ENCODE measurements at places on chromosomes 12 and 14.
A peak's percentile ranks its signal among the peaks of the same experiment; 100 is the strongest.

DNA sequence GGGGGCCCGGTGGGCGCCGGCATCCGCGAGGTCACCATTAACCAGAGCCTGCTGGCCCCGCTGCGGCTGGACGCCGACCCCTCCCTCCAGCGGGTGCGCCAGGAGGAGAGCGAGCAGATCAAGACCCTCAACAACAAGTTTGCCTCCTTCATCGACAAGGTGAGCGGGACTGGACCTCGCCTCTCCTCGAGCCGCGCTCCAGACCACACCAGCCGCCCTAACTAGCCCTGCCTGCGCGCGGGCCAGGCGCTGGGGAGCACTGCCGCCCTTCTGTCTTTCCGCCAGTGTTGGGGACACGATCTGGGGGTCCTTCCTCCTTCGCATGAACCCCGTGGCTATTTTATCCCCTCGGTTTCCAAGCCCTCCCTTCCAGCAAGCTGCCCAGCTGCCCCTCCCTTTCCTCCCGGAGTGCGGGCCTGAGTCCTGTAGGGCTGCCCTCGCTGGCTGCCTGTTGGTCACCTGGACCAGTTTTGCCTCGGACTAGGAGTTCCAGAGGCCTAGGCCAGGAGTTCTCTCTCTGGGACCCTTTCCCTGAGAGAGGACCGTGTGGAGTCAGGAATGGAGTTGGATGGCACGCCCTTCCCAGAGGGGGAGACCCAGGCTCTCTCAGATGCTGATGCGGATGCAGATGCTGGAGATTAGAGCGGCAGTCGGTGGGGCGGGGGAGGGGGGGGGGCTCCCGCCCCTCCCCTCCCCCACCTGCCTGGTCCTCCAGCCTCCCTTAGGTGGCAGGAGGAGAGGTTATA lies 592 bp downstream of the KRT7 start:
- DNase-seq: no peak

DNA sequence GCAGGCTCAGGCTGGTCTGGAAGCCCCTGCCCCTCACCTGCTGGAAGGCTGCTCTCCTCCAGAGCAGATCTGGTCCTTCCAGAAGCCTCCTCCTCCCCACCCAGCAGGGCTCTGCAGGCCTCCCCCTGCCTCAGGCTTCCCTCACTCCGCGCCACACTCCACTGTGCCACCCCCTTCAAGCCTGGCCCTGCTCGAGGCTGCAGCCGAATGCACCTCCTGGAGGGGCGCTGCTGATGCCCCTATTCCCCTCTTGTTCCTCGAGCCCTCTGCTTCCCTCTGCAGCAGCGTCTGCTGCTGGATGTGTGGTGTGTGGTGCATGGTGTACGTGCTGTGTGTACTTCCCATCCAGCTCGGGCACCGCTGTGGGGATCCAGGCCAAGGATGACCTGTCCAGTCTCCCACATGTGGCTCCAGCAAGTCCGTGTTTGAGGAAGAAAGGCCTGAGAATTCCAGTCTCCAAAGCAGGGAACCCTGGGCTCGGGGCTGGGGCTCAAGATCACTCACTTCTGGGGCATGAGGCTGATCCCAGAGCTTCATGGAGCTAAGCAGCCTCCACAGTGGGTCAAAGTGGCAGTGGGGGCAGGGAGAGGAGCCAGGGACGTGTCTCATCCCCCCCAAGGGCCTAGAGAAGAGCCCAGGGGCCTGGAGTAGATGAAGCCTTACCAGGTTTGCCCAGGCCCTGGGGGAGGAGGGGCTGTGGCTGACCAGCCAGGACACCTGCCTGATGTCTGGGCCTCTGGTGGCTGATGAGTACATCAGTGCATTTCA lies 136.0 kb upstream of the C14orf180 start:
- no peak for DNase-seq

- no peak for DNase-seq
These were observed 3.9 kb upstream of the LHX5 start for GRCh38 chr12:113475451-113476175.

DNA sequence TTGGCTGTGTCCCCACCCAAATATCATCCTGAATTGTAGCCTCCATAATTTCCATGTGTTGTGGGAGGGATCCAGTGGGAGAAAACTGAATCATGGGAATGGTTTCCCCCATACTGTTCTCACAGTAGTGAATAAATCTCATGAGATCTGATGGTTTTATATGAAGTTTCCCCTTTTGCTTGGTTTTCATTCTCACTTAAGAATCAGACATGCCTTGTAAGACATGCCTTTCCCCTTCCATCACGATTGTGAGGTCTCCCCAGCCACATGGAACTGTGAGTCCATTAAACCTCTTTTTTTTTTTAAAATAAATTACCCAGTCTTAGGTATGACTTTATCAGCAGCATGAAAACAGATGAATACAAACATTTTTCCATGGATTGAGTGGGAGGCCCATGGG lies 652.9 kb downstream of the ETNK1 start:
- no peak for DNase-seq

GRCh38 chr14:24913746-24914145 lies 136.2 kb downstream of the STXBP6 start:
- DNase-seq: no peak

DNA sequence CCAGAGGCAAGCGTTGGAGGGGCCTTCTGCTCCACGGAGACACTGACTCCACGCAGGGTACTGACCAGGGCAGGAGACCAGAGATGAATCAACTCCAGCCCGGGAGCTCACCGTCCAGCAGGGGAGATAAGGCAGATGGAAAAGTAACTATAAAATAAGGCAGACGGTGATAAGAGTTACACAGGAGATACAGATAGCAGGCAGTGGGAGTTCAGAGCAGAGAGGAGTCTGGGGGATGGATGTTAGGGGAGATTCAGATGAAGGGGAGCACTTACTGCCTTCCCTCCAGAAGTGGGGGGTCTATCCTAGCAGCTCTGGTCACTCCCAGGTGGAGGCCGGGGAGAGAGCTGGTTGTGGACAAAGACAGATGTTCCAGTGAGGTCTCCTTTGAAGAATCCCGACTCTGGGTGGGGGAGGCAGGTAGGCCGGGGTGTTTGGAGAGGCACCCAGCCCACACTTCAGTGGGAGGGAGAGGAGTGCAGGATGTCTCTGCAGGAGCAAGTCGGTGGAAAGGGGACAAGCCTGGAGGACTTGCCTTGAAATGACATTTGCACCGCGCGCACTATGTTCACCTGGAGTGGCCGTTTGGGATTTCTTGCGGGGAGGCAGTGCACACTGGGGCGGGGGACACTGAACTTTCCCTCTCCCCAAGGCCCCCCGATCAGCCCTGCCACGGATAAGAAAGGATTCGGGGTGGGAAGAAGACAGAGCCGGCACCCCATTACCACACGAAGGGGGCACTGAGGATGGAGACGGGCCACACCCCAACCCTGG lies 1.2 kb downstream of the PITPNM2 start:
- DNase-seq: no peak

- no peak for DNase-seq
These were observed at the start of gene PLEKHD1 for GRCh38 chr14:69484444-69485314. TSS of gene PLEKHD1 (plus strand) at chr14:69484728. CDS start at chr14:69484966, 238 bp downstream.

- no peak for DNase-seq
These were observed 33.4 kb upstream of the FAM181A start for GRCh38 chr14:93893661-93894261.

DNA sequence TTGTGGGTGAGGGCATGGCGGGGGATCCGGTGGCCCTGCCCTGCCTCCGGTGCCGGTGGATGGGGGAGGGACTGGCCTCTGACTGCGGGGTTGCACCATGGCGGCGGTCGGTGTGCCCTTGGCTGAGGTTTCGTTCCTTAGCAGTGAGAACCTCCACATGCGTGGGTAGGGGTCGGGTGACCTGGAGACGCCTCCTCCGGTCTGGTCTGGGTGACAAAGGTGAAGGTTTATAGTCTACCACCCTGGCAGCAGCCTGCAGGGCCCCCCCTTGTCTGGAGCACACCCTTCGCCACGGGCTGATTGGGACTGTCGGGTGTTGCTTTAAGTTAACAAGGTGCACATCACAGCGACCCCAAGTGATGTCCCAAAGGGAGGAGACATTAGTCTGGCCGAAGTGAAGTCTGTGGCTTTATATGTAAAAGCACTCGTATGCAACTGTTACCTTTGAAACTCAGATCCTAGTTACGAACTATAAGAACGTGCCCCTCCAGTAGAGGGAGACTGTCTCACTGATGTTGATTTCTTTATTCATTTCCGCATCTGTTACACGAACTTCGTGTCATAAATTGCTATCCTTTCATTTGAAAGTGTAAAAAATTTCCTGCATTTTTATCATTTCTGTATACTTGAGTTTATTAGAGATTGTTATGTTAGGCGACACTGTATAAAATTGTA lies 74.4 kb downstream of the WDR20 start:
- no peak for DNase-seq

GRCh38 chr12:25694072-25694471 lies 141.0 kb upstream of the LMNTD1 start:
- DNase-seq: no peak

DNA sequence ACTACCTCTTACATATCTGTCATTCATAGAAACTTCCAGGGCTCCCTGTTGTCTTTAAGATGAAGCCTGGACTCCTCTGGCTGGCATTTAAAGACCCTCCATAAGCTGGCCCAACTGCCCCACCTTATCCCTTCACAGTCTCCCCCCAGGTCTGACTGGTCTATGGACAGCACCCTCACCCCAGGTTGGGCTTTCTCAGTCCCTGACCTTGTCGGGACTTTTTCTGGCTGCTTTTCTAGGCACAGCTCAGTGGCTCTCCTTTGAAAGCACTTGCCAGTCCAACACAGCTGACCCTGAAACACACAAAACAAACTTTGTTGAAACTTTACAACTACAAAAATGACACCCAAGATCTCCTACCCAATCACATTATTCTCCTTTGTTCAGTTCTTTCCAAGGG lies 13.9 kb upstream of the MYH7 start:
- DNase-seq: no peak

GRCh38 chr14:37591941-37592481 lies 3.0 kb downstream of the FOXA1 start:
- DNase-seq: no peak

DNA sequence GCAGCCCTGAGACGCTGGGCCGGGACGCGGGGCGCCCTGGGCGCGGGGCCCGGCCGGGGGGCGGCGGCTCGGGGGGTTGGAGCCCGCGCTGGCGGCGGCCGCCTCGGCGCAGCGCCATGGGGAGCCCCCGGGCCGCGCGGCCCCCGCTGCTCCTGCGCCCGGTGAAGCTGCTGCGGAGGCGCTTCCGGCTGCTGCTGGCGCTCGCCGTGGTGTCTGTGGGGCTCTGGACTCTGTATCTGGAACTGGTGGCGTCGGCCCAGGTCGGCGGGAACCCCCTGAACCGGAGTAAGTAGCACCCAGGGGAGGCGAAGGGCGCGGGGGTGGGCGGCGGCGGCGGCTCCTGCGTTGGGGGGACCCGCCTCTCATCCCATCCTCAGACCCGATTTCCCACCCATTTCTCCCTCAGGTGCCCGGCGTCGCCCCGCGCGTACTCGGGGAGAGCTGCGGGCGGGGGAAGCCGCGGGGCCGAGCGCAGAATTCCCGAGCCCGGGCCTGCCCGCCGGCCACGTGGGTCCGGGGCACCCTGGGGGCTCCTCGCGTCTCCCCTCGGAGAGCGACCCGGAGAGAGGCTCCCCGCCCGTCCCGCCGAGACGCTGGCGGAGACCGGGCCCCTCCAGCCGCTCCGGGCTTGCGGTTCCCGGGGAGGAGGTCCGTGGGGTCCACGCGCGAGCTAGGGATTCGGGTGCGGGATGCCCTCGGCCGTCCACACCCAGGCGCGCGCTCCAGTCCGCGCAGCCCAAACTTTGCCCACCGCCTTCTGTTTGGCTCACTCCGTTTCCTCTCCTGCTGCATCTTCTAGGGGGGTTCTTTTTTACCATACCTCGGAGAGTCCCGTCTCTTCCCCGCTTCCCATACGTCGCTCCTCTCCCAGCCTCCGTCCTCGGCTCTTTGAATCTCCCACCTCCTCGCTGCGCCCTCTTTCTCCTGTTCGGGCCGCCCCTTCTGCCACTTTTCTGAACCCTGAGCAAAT lies 807 bp downstream of the B4GALNT3 start:
- DNase-seq: peak; percentile 17

GRCh38 chr14:105902131-105902898 lies 375.9 kb downstream of the TMEM121 start:
- DNase-seq: no peak
